ENCODE measurements at places on chromosomes 3 and 15.
A peak's percentile ranks its signal among the peaks of the same experiment; 100 is the strongest.

GRCh38 chr15:83115831-83116565 is 8.6 kb downstream of the TM6SF1 start:
- no peak for DNase-seq

DNA sequence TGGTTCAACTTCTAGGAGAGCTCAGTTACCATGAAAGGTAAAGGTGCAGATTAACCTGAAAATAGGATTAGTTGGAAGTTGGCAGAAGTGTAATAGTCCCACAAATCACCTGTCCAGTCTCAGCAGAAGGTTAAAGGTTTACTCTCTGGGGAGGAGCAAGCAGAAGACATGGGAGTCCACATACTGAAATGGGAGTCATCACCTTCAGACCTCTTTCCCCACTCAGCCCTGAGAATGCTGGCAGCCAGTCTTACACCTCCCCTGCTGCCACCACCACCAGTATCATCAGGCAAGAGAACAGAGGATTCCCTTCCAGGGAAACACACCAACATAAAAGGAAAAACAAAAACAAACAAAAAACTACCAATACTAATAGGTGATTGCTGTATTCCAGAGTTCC is 13.8 kb upstream of the PLA2G4D start:
- no peak for DNase-seq

- no peak for DNase-seq
These were observed 19.2 kb upstream of the TKT start for GRCh38 chr3:53274938-53275605.

- DNase-seq = no peak
These were observed 51.5 kb upstream of the SLCO2A1 start for GRCh38 chr3:134081211-134081610.

GRCh38 chr3:96538186-96538585 is 276.2 kb upstream of the EPHA6 start:
- no peak for DNase-seq

DNA sequence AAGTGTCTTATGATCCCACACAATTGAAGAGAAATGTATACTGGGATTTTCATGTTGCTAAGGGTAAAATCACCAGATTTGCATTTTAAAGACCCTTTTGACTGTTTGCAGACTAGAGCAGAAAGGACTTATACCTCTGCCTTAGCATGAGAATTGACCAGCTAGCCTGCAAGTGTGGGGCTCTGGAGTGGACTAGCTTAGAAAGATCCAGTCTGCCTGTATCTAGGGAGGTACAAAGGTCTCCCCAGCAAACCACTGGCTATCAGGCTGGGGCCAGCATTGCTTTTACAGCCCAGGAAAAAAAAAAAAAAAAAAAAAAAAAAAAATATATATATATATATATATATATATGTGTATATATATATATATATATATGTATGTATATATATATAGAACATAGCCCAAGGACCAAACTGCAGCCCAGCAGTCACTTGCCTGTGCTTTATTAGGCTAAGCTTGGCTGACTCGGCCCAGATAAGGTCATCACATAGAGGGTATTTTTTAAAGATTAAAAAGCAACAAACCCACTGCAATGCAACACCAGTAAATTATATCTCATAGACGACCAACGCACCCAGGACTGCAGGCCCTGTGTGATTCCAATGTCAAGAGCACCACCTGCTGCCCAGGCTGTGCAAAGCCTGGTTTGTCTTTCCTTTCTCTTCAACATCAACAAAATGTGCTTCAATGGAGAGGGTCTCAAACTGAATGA is 63.7 kb downstream of the DCLK3 start:
- peak; percentile 57 for DNase-seq

GRCh38 chr15:39786447-39787056 is 3.9 kb upstream of the FSIP1 start:
- peak; percentile 36 for DNase-seq

- DNase-seq = no peak
These were observed 75.4 kb downstream of the C3orf85 start for GRCh38 chr3:109211941-109212340.

Measured in Daoy (cell line).